ENCODE measurements at places on chromosomes 2 and 18.

GRCh38 chr2:232879618-232880494, 9.8 kb downstream of the SNORC start:
- no peak for DNase-seq

DNA sequence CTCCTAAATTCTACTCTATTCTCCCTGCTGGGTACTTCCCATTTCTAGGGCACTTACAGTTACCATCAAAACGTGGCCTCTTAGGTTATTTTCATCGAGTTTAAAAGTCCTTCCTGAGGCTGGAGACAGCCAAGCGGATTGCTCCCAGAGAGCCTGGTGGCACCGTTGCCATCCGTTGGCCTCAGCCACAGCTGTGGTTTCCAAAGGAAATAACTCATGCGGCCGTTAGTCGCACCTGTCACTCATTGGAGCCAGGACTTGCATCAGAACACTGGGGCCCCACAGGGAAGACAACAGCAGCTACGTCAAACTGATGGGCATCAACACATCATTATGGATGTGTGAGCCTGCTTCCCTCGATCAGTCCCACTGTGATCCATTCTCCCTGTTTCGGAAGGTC, 453.4 kb downstream of the BCL11A start:
- no peak for DNase-seq

- no peak for DNase-seq
Observed at GRCh38 chr2:60303680-60304079, 249.8 kb downstream of the BCL11A start.

GRCh38 chr2:144835634-144836350, 315.9 kb upstream of the ZEB2 start:
- DNase-seq = no peak

GRCh38 chr18:64803471-64803870, 654.6 kb upstream of the LINC00305 start:
- DNase-seq = no peak

GRCh38 chr2:121479882-121480522, 50.7 kb upstream of the RNU4ATAC start:
- no peak for DNase-seq

GRCh38 chr18:10041180-10041579, 127.4 kb downstream of the VAPA start:
- DNase-seq = no peak

DNA sequence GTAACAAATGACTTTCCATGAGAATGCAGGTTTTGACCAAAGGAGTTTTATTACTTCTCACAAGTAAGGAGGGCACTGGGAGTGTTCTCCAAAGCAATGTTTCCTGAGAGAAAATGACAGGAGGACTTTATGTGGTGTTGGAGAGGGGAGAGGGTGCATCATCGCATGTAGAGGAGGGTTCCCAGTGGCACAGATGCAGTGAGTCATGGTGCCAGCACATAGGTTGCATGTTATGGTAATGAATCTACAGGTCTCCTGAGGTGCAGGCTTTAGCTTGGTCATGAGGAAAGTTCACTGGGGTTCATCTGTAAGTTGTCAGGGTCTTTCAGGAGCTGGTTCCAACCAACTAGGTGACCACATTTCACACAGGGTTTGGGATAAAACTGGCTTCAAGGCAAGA, 30.4 kb downstream of the NAT8 start:
- no peak for DNase-seq
